T-helper 22 cell (primary cell): ENCODE measurements at places on chromosomes 3 and 15.

DNA sequence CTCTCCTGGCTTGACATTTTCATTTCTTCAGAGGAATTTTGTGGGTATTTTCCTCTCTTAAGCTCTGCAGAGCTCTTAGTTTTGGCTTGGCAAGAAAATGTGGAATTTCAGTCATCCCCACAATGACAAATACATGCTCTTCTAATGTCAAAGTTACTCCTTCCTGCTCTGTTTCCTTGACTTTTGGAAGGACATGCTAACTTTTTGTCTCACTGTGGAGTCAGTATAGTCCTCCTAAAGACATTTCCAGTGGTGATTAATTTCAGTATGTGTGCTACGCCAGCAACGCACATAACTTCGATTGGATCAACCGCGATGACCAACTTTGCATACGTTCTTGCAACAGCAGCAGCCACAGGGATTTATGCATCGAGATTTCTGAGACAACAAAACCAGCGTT lies 13.3 kb downstream of the EBLN2 start:
- DNase-seq, result no peak

GRCh38 chr3:10389995-10390394 lies 69.1 kb upstream of the SEC13 start:
- no peak for DNase-seq

GRCh38 chr15:55823191-55823670 lies 80.3 kb upstream of the PRTG start:
- DNase-seq, result no peak

GRCh38 chr15:42359249-42359648 lies at the start of gene CAPN3:
Gene CAPN3 (plus strand): TSS chr15:42359501. CDS start chr15:42359806, 305 bp downstream.
- DNase-seq, result no peak

- no peak for DNase-seq
Measured at GRCh38 chr3:51408021-51408420, 16.9 kb downstream of the RBM15B start.

- no peak for DNase-seq
Measured at GRCh38 chr3:194098081-194098842, 37.7 kb upstream of the HES1 start.

DNA sequence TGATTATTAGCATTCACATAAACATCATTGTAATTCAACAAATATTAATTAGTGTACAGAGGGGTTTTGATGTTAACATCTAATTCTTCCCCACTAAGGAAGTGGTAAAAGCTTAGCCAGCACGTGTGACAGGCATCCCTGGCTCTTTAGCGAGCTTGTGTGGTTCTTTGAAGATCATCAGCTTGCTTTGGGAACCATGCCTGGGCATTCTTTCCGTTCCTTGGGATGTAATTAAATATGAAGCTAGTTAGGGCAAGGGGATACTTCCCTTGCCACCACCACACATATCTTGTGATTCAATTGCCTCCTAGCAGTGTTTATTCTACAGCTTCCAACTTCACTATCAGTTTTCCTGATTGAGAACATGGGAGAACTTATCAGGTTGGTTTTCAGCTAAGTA lies 246.5 kb downstream of the MYRIP start:
- DNase-seq, result no peak
